Hindlimb muscle (tissue), 1 donor: ENCODE measurements at places on chromosomes 1 and 21. TPM values are rescaled to one million over a fixed set of nuclear protein-coding genes. Genes with fewer than 3 reads are reported as not detected.

- no peak for DNase-seq
Measured at GRCh38 chr1:235397733-235398132, 30.5 kb downstream of the TBCE start.

DNA sequence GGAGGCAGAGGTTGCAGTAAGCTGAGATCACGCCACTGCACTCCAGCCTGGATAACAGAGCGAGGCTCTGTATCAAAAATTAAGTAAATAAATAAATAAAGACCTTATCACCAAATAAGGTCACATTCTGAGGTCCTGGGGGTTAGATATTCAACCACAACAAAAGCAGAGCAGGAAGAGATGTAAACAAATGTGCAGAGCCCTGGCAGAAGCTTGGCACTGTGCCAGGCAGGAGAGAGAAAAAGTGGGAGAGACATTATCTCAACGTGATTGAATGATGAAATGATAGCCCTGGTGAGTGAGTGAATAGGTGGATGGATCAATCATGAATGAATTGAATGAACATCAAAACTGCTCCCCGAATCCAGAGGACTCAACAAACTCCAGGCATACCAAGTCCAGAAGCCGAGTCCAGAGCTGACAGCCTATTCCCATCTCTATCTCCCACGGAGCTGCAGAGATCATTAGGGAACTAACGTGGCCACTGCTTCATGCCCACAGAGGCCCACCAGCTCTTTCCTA lies 150.7 kb downstream of the TOMM20 start:
- DNase-seq = no peak

DNA sequence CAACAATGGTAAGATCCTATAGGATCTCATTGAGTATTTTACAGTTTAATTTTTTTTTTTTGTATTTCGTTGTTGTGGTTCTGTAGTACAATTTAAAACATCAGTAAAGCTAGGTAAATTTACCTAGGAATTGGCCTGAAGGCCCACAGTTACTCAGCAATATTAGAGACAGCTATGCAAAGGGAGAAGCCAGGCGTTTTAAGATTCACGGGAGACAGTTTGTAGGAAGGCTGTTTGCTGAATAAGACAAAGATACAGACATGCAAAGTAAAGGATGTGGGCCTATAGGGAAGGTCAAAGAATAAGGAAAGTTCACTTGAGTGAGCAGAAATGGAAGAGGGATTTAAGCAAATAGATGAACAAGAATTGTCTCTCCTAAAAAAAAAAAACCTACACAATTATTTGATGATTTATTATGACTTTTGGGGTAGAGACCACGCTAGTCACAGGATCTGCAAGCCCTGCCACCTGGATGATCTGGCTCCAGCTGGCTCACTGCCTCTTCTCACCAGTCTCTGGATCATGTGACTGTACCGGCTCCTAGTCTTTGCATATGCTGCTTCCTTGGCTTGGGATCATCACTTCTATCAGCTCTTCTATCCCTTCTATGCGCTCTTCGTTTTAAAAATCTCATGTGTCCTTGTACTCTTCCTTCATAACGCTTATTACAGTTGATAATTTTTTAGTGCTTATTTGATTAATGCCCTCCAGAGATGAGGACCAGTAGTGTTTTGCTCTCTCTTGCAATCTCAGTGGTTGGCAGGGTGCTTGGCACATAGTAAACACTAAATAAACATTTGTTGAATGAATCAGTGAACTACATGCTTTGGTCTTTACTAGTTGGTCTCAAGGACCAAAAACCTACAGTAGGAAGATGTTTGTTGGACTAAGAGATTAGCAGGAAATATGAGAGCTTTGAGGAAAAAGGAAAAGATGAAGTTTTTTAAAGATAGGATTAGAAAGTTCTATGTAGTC lies 14.1 kb downstream of the DYRK1A start:
- DNase-seq = no peak

Gene VWA5B1
- 0.15 TPM for polyA plus RNA-seq

DNA sequence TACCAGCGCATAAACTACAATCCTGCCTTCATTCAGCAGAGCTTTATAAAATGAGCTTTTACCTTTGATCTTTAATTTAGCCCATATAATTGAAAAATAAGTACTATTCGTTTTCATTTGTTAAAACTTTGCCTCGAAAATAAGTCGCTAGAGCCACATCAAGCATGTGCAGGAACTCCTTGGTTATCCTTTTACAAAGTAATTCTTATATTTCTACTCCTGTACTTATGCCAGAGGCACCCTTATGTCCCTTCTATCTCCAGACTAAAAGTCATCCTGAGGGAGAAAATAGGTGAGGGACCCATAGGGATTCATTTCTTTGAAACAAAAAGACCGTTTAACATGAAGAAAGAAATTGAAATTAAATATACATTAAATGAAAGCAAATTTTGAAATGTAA lies 278.2 kb upstream of the C1orf105 start:
- DNase-seq = no peak
